ENCODE measurements at places on chromosomes 1 and 21.

DNA sequence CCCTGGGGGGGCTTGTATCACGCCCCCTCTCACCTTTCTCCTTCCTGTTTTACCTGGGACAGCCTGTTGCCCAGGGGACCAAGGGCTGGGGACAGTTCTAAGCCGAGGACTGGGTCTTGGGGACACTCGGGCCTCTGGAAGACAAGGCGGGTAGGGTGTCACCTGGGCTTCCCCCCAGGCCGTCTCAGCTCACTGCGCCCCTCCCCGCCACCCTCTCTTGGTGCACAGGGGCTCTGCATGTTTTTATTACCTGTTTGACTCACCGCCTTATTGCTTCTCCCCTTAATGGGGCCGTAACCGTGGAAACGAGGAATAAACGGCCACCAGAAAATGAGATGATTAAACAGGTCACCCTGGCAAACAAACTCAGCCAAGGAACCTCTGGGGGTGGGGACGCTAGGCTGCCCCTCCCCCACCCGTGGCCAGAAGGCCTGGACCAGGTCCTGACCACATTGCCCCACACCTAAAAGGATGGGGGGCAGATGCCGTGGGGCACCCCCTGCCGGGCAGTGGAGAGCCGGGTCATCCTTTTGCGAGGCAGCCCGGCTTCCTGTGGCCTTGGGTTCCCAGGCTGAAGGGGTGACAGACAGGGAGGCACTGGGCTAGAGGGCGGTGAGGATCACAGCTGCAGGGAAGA, 109.9 kb downstream of the CASZ1 start:
- no peak for DNase-seq

DNA sequence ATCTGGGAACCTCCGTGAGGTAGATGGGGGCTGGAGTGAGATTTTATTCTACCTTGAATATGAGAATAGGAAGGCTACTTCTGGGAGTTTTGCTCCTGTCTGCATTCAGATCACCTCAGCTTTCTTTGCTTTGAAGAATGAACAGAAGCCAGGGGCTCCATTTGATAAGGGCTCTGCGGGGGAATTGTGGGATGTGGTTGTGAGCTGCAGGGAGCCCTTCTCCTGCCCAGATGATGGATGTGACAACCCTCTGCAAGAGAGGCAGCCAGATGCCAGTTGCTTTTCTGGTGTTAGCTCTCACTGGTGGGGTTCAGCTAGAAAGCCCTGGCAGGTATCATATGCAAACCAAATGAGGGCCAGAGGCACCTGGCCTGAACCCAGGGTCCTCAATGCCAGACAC, 21.5 kb downstream of the IER5 start:
- DNase-seq, result no peak

DNA sequence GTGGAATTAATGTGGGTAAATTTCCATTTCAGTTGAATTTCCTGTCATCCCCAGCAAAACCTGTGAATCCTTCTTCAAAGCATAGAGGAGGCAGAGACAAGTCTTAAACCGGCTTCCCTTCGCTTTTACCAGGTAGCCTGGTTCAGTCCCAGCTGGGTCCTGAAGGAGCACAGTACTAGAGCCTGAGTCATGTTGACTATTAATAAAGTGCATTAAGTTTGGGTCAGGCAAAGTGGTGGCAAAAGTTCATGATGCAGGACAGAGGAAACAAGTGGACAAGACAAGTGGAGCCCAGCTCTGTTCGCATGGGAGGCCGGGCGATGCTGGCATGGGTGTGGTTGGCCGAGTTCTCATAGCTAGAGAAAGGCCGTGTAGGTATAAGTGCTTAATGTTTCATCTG, 150.4 kb downstream of the DYRK1A start:
- no peak for DNase-seq

GRCh38 chr1:205535866-205536758, 31.6 kb downstream of the CDK18 start:
- no peak for DNase-seq

DNA sequence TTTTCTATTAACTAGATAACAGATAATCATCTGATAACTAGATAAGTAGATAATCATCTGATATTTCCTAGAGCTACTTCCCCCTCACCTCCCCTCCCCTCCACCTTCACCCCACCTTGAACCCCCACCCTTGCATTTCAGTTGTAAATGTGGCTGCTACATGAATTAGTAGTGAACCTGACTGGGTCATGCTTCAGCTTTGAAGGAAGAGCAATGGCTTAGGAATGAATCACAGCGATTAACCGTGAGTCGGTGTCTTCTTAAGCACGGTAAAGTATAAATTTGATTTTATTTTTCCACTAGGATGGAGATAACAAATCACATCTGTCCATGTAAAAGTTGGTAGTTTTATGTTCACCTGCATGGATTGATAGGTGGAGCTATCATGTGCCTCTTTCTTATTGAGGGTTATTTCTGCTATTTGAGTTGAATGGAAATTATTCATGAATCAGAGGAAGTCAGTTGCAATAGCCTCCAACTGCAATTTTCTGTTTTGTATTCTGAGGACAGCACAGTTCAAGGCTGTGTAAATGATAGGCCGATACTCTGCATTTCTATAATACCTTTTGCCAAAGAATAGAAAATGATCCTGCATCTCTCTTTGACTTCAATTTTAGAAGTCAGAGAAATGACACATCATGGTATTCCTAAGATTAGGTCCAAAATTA, 235.0 kb downstream of the PTGER3 start:
- no peak for DNase-seq

DNA sequence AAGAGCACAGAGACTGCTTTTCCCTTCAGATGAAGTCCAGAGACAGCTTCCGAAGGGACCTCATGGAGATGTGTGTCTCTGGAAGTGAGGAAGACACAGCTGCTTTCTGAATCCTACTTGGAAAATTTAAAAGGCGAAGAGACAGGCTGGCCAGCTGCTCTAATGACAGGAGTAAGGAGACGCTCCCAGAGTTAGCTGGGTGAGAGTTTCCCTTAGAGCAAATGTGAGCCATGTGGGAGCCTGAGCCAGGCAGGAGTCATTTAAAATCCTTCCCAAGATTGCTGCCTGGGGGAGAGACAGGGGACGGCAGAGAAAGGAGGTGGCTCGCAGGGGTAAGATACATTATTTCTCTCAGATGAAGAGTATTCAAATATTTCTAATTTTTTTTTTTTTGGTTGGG, 53.1 kb downstream of the ZNF326 start:
- DNase-seq, result no peak

DNA sequence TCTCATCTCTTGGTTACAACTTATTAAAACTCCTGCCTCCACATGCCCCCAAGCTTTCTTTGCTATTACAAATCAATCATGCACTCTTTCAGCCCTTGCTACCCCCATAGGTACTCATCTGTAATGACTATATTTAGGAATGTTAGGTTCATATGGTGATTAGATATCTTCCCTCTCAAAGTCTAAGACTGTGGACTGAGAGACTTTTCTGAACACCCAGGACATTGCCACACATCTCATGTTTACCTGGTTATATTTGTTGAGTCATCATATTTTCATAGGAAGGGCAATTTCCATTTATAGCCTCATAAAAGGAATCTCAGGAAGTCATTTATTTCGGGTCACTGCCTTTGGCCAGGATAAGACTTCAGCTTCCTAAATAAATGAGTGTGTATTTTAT, 81.5 kb upstream of the LPGAT1 start:
- no peak for DNase-seq

- DNase-seq, result no peak
These were observed 12.9 kb downstream of the TSPAN2 start for GRCh38 chr1:115076384-115076915.

- no peak for DNase-seq
These were observed 73.4 kb upstream of the F3 start for GRCh38 chr1:94614996-94615395.

- no peak for DNase-seq
These were observed 311.5 kb downstream of the KIF26B start for GRCh38 chr1:245466261-245466660.

GRCh38 chr1:101288491-101288944, 51.7 kb downstream of the S1PR1 start:
- peak; percentile 64 for DNase-seq

DNA sequence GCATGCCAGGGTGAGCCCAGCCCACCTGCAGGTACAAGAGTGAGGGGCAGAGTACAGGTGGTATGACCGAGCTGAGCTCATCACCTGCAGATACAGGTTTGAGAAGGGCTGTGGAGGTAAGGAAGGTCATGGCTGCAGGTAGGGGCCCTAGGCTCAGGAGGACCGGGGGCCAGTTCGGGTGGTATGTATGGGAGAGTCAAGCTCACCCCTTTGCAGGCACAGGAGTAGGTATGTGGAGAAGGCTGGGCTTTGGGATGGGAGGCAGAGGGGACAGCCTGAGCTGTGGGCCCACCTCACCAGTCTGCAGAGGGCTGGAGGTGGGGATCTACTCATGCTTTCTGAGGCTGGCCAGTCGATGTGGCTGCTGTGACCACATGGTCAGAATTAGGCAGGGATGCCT, 17.2 kb downstream of the PODN start:
- no peak for DNase-seq

Measured in retinal pigment epithelial cell (primary cell).